NCI-H1105 treated with DMSO at 0.1 percent for 48 hours (cell line): ENCODE measurements at places on chromosomes 16 and 17.
A peak's percentile ranks its signal among the peaks of the same experiment; 100 is the strongest.

DNA sequence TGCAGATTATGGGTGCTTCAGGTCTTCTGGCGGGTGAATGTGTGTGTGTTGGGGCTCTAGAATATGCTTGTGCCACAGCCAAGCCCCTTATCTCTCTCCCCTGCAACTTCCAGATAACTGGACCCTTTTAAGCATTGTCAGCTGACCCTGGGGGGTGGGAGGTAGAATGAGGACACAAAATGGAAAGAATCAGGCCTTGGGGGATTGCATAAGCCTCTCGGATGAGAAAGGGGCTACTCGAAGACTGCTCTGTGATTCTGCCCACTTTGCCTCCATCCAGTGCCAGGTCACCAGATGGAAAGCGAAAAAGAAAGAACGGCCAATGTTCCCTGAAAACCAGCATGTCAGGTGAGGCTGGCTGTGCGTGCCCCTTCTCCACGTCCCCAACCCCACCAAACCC lies 13.8 kb downstream of the THRA start:
- DNase-seq, result no peak

DNA sequence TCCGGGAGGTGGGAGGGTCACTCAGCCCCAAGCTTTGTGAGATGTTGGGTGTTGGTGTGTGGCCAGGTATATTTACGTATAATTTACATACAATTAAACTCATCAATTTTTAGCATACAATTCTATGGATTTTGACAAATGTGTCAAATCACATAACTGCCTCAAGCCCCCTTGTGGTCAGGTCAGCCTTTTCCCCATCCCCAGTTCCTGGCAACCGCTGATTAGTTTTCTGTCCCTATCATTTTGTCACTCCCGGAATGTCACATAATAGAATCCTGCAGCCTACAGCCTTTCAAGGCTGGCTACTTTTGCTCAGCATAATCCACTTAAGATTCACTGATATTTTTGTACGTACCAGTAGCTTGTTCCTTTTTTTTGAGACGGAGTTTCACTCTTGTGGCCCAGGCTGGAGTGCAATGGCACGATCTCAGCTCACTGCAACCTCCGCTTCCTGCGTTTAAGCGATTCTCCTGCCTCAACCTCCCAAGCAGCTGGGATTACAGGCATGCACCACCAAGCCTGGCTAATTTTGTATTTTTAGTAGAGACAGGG lies 19.3 kb upstream of the RAI1 start:
- DNase-seq, result no peak

DNA sequence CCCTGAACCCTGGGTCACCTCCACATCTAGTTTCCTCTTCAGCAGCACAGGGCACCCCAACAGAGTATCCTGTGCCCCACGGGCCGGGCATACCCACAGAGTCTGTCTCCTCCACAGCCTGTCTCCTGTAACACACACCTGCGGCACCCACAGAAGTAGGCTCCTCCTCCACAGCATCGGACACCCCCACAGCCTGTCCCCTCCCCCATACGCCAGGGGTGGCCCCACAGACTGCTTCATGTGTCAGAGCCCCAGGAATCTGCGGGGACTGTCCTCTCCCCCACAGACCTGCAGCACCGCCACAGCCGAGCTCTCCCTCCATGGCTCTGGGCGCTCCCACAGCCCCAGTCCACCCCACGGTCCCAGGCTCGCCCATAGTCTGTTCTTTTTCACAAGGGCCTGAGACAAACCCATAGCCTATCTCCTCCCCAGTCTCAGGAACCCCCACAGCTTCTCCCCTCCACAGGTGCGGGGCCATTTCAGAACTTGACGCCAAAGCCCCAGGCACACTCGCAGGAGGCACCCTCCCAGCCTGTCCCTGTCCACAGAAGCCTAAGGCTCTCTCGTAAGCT lies 1.4 kb downstream of the KIAA0753 start:
- no peak for DNase-seq

DNA sequence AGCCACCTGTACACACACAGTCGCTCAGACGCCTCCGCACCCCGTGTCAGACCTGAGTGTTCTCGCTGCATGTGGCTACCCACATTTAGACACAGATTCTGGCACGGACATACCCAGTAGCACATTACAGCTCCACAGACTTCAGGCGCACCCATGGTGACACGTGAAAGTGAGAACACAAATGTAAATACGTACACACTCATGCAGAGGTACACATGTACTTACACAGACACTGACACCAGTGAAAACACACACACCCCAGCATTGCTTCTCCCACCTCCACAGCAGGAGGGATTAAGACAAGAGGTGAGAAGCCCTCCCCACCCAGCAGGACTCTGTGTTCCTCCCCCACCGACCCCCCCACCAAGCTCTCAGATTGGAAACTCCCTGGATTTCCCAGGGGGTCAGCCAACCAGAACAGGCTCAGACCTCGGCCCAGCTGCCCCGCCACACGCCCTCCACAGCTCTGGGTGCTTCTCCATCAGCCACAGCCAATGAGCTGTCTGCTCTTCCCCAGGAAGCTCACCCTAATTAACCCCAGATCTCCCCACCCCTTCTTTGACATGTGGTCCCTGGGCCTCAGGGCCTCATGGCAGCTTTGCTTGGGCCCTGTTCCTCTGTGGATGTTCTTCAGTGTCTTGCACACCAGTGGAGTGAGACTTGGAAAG lies 5.3 kb upstream of the FOXN1 start:
- no peak for DNase-seq

- peak; percentile 85 for DNase-seq
These were observed 10.4 kb downstream of the HSD11B2 start for GRCh38 chr16:67441271-67441753.
